ENCODE measurements at places on chromosomes 3 and 15.

- no peak for DNase-seq
Measured at GRCh38 chr3:150874666-150875219, 30.5 kb downstream of the MINDY4B start.

DNA sequence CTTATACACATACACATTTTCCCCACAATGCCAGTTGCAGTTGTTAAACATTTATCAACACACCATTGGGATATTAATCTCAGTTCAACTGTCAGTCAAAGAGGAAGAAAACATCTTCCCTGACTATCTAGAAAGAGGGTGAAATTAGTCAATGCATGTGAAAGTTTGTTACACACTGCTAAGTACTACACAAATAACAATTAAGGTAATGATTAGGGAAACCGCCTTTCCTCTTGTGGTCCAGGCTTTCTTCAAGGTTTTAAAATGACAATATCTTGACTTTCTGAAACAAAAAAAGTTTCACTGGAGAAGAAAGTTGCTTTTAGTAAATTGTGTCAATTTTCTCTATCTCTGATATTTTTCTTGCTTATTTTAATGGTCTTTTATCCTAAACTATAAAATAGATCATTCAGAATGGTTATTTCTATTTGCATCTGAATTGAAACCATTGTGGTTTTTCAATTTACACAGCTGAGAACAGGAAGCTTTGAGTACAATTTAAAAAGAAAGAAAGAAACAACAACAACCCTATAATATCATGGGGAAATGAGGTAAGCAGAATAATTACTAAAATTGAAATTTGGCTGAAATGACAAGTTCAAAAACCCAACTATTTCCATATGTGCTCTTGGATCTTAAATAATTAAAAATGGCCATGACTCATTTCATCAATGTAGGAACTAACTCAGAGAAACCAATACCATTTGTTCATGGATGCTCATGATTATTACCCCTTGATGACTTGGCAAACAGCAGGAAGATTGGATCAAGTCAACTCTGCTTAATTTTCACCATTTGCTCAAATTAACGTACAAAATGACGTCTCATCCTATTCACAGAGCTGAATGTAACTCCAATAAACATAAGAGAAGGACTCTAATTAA is 31.7 kb downstream of the GPR149 start:
- DNase-seq, result no peak

GRCh38 chr3:78834910-78835309 is 932.9 kb downstream of the ROBO1 start:
- DNase-seq, result no peak

- no peak for DNase-seq
Measured at GRCh38 chr3:115494826-115495225, 128.5 kb upstream of the GAP43 start.

DNA sequence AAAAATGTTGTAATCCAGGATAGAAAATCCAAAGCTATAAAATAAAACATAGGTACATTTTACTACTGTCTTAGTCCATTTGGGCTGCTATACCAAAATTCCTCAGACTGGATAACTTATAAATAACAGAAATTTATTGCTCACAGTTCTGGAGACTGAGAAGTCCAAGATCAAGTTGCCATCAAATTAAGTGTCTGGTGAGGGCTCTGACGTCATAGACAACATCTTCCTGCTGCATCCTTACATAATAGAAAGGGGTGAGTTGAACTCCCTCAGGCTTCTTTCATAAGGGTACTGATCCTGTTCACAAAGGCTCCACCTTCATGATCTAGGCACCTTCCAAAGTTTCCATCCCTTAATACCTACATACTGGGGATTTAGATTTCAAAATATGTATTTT is 826.8 kb downstream of the NTRK3 start:
- DNase-seq, result no peak

GRCh38 chr3:72347819-72348319 is 500.4 kb downstream of the SHQ1 start:
- peak; percentile 44 for DNase-seq

DNA sequence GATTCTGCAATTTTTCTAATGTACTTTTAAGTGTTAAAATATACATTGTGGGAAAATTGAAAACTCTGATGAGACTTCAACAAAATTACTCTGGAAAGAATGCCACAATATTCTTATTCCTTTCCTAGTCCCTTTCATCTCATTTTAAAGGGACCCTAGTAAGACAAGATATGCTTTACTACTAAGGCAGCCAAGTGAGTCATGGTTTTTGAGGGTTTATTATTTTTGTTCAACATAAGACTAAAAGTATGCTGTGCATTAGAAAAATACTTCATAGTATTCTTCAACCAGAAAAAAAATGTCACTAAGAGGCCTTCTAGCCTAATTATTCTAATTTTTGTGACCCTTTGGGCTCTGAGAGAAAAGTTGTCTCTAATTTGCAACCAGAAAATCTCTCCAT is 7.4 kb downstream of the IL12A start:
- no peak for DNase-seq

GRCh38 chr15:22226034-22226790 is 145.9 kb downstream of the OR4M2 start:
- DNase-seq, result no peak

DNA sequence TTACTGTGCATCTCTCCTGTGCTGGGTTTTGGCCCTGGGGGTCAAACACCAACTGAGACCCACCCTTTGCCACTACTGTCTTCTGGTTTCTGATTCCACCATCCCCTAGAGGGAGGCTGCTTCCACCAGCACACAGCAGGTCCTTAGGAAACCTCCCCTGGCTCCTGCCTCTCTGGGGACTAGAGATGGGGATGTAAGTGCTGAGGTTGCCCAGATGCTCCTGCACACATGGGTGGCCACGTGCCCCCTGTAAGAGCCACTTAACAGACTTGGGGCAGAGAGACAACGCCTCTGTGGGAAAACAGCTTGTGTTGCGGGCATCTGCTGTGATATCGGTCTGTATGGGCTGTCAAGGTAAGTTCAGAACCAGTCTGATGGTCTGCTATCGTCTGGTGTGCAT is 83.4 kb downstream of the ATP2B2 start:
- no peak for DNase-seq

DNA sequence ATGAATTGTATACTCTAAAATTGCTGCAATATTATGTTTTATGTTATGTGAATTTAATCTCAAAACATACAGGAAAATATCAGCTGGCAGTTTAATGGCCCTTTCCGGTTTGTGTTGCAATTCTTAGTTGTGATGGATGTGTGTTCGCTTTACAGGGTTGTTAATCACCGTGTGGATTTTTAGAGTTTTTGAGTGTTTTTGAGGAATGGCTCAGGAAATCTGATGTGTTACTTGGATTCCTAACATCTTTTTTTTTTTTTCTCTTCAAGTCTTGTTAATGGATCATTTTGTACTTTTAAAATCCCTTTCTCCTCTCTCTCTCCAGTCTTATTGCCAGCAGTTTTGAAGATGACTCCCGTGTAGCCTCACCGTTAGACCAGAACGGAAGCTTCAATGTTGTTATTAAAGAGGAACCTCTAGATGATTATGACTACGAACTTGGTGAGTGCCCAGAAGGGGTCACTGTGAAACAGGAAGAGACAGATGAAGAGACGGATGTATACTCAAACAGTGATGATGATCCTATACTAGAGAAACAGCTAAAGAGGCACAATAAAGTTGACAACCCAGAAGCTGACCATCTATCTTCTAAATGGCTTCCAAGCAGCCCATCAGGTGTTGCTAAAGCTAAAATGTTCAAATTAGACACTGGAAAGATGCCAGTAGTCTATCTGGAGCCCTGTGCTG is 35.7 kb downstream of the MGA start:
- peak; percentile 16 for DNase-seq

GRCh38 chr3:97409612-97410011 is 354.9 kb upstream of the ARL6 start:
- DNase-seq, result no peak

GRCh38 chr15:70976851-70977250 is 84.2 kb downstream of the LRRC49 start:
- peak; percentile 41 for DNase-seq

- DNase-seq, result no peak
Measured at GRCh38 chr3:55939287-55939686, 452.2 kb upstream of the WNT5A start.

- DNase-seq, result no peak
Measured at GRCh38 chr3:50230794-50231125, 5.2 kb upstream of the GNAI2 start.

All from AG04450 (cell line).